Fibroblast of the aortic adventitia (primary cell): ENCODE measurements at places on chromosomes 7 and 10.

DNA sequence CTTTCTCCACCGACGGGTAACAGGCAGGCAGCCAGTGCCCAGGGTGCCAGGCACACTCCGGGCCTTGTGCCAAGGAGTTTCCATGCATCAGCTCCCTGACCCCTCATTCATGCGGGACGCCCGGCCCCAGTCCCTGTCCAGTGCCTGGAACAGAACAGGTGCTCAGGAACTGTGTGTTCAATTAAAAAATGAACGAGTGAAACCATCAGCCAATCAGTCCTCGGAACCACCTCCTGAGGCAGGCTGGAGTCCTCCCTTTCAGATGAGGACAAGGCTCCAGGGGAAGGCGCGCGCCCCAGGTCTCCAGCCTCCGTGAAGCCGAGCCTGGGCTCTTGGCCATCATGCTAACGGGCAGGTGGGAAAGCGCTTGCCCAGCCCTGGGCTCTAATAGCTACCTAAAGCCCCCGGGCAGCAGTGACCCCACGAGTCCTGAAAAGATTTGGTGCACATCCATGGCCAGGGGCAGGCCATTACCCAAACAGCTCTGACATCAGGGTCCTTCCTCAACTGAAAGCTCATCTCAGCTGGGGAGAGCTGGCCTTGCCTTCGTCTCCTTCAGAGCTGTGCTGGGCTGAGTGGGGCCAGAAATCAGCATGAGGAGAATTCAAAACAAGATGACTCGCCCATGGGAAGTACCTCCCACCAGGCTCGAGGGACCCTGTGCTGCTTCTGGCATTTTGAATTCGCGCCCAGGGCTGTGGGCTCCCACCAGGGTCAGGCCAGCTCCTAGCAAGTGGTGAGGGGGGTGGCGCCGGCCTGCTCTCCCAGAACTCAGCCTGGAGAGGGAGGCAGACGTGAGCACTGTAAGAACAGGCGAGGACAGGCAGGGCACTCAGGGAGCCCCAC, 200.5 kb downstream of the MAD1L1 start:
- peak; percentile 16 for DNase-seq

GRCh38 chr10:49282879-49283341, 16.1 kb upstream of the C10orf71 start:
- no peak for DNase-seq

GRCh38 chr7:48441848-48442492, 270.7 kb downstream of the ABCA13 start:
- no peak for DNase-seq

DNA sequence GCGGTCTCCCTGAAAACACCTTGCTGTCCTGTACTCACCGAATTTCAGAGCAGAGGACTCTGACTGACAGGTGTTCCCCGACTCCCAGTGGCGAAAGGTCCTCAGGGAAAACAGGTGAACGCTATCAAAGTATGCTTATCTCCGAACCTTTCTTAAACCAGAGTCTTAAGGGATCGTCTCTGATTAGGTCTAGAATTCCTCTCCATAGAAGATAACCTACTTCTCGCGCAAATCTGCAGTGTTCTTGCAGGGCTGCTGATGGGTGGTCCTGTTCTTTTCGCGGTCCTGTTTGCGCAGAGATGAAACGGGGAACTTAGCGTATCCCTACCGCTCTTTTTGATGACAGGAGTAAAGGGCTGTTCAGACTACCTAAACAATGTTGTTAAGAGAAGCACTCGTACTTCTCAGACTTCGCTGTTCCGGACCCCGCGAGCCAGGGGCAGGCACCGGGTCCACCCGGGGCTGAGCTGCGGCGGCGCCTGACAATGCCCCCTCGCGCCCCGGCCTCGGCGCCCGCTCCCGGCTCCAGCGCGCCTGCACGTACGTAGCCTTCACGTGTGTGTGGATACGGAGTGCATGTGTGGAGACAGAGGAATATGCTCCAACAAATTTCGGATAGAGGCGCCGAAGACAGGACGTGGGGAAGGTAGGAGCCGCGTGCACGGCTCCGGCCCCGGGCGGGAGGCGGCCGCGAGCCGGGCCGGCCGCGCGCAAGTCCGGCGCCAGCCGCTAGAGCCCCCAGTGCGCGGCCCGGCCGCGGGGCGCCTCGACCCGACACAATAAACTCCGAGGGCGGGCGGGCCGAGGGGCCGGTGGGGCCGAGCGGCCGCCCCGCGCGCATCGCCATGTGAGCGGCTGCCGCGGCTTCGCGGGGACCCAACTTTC, 766 bp upstream of the ZMYND11 start:
- peak; percentile 35 for DNase-seq

- peak; percentile 58 for DNase-seq
These were observed 10.7 kb upstream of the NFKB2 start for GRCh38 chr10:102384606-102385429.

DNA sequence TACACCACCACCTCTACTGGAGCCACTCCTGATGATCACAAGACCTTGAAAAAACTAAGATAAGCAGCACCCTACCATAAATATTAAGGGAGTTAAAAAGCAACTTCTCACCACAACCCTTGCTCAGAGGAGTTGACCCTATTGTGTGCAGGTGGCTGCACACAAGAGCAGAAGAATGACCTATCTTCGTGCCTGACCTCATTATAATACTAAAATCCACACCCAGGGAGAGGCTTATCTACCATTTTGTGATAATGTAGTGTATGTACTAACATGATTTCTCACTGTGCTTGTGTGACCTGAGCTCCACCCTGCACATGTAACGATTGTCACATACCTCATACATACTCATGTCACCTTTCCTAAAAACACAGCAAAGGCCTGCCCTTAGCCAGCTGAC, 205.0 kb upstream of the MBL2 start:
- no peak for DNase-seq

DNA sequence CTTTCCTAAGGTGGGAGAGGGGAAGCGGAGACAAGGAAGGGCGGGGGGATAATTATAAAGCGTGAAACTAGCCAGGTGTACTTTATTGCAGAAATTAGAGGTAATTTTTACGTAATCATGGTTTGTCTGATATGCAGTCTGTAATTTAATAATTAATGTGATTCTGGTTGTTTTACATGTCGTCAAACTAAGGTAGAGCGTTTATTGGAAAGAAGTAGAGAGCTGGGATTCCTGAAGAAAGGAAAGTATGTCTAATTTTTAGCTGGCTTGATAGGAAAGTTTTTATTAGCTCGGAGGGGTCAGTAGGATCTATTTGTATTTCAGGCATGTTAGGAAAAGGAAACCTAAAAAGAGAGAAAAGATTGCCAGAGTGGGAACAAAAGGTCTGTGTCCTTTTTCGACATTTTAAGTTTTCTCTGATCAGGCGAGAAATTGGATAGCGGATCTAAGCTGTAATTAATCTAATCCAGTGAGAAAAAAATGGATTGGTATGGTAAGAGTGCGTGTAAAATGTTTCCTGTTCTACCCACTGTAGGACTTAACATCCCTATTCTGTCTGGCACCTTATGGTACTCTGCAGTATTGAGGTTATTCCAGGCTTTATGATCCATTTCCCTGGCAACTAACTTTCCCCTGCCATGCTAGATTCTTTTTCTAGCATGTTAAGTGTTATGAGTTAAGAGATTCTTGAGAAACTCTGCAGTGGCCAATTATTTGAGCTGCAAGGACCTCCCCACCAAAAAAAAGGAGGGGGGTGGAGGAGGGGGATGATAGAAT, 1.4 kb downstream of the CELF2 start:
- DNase-seq, result no peak

DNA sequence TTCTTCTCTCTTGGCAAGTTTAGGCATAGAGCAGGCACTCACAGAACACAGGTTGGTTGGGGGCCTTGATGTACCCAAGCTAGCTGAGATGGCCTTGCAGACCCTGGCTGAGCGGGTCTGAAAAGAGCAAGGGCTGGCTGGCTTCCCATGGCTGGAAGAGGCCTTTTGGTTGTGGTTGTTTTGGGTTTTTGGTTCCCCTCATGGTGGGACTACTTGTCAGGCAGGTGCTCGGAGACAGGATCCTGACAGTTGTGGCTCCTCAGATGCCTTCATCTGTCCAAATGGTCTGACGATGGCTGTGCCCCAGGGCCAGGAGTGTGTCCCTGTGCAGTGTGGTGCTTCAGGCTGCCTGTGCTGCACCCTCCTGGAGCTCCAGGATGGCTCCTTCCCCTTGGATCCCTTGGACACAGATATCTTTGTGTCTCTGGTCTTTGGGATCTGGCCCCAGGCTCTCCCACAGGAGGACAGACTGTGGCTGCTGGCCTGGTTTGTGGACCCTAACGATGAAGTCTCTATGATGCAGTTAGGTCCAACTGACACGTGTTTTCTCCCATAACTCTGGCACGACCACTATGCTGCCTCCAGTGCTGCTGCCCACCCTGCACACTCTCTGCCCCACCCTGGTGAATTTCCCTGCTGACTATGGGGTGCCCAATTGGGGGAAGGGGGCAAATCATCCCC, 321.5 kb upstream of the ZNF32 start:
- DNase-seq, result no peak

DNA sequence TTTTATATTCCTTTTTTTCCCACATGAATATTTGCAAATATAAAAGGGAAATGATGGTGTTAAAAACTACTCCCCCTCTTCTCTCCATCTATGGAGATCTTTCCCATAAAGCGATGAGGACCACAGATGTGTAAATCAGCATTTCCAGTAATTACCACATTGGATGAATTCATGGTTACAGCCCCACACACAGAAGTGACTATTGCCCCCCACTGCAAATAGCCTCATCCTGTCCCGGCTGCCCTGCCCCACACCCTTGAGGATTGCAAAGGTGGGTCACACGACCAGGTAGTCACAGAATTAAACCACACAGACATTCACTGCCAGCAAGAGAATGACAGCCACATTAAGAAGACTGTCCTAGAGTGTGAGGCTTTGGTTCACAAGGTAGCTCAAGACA, 145.1 kb downstream of the DOCK4 start:
- DNase-seq, result no peak

DNA sequence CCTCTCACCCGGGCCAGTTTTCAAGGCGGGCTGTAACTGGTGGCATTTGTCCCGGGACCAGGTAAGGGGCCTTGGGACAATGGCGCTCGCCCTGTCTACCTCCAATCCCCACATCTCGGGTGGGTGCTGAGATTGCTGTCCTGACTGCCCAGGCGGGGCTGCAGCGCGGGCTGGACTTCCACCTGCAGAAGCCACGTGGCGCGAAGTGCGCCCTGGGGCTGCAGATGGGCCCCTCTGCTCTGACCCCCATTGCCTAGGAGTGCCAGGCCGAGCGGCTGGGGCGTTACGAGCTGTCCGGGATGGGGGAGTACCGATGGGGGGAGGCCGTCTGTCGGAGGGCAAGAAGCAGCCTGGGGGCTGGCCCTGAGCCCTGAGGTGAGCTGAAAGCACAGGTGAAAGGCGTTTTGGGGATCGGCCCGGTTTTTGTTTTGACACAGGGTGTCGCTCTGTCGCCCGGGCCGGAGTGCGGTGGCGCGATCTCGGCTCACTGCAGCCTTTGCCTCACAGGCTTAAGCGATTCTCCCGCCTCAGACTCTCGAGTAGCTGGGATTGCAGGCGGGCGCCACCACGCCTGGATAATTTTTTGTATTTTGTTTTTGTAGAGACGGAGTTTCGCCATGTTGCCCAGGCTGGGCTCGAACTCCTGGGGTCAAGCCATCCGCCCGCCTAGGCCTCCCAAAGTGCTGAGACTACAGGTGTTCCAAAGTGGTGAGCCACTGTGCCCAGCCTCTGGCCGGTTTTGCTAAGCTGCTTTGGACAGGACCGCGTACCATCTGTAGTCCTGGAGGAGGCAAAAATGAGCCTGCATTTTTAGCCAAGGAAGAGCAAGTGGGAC, at the start of gene SFXN2:
TSS of gene SFXN2 (plus strand) at position 16 of the 835 bp plus-strand sequence. CDS start 12,001 bp downstream, outside the sequence.
- no peak for DNase-seq

GRCh38 chr7:148931470-148931869, 47.4 kb upstream of the EZH2 start:
- DNase-seq, result no peak

GRCh38 chr10:133509700-133510099, 17.5 kb upstream of the CYP2E1 start:
- no peak for DNase-seq

DNA sequence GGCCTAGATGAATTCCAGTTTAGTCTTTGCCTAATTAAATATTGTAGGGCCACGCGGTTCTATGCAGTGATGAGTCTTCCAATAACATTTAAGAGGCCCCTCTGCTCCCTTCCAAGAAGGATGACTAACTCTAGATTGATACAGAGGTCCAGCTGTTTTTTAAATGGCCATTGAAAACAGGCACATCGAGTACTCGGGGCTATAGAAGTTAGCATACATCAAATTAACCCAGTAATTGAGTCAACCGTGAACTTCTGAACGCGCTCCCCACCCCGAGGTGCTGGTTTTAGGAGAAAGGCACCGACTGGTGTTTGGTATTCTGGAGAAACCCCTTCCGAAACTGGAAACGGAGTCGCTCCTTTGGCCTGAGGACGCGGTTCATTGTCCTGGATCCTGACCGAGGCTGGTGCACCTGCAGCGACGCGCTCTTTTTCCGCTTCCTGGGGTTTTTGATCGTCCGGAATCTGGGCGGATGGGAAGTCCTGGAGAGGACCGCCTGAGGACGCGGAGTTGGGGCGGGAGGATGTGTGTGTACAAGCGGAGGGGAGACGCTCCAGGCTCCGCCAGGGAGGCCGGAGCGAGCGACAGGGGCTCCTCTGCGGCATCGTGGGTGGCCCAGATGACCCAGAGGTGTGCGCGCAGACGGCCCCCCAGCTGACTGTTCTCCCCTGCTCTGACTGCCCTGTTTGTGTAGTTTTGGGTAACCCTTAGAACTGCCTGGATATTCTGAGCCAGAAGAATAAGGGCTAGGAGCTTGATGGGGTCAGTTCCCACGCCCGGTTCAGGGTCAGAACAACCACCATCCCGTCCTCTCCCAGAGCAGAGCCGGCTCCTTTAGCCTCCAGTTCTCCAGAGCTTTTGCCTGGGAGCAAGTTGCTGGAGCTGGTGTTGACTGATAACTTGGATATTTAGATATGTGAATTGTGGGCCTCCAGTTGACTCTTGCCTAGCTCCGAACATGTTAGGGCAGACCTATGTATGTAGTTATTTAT, 711 bp downstream of the FAM221A start:
- DNase-seq, result peak; percentile 51

- DNase-seq, result peak; percentile 93
These were observed 183.5 kb upstream of the INHBA start for GRCh38 chr7:41886262-41886900.

GRCh38 chr10:14236341-14236740, 94.4 kb downstream of the FRMD4A start:
- DNase-seq, result no peak

DNA sequence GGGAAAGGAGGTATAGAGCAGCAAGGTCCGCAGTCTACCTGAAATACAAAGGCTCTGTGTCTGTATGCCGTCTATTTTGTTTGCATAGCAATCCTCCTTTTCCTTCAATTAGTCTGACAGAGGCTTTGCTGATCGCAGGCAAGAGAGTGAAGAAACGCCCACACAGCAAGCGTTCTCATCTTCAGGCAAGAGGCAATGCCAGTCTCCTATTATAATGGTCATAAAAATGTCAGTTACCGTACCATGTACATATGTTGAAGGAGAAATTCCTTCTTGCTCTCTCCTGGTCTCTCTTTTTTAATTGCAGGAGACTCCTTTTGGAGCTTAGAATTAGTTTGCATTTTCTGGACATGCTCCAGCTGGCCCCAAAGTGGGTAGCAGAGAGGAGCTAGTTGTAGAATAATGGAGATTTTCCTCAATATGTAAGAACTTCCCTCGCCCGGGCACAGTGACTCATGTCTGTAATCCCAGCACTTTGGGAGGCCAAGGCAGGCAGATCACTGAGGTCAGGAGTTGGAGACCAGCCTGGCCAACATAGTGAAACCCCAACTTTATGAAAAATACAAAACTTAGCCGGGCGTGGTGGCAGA, 139.5 kb downstream of the PFKFB3 start:
- DNase-seq, result no peak

GRCh38 chr10:30417301-30417700, 16.7 kb upstream of the MAP3K8 start:
- no peak for DNase-seq

- DNase-seq, result no peak
These were observed 86.1 kb upstream of the MTPN start for GRCh38 chr7:136063326-136063666.
